OCI-LY7 (cell line): ENCODE measurements at places on chromosomes 1 and 21.
A peak's percentile ranks its signal among the peaks of the same experiment; 100 is the strongest.

- DNase-seq, result no peak
Measured at GRCh38 chr1:242239398-242239797, 240.5 kb upstream of the MAP1LC3C start.

GRCh38 chr1:111704776-111705175 is 34.4 kb downstream of the INKA2 start:
- no peak for DNase-seq

- no peak for DNase-seq
Measured at GRCh38 chr1:177884479-177885021, 85.3 kb downstream of the SEC16B start.

- no peak for DNase-seq
Measured at GRCh38 chr1:169361281-169361680, 6.3 kb downstream of the NME7 start.

DNA sequence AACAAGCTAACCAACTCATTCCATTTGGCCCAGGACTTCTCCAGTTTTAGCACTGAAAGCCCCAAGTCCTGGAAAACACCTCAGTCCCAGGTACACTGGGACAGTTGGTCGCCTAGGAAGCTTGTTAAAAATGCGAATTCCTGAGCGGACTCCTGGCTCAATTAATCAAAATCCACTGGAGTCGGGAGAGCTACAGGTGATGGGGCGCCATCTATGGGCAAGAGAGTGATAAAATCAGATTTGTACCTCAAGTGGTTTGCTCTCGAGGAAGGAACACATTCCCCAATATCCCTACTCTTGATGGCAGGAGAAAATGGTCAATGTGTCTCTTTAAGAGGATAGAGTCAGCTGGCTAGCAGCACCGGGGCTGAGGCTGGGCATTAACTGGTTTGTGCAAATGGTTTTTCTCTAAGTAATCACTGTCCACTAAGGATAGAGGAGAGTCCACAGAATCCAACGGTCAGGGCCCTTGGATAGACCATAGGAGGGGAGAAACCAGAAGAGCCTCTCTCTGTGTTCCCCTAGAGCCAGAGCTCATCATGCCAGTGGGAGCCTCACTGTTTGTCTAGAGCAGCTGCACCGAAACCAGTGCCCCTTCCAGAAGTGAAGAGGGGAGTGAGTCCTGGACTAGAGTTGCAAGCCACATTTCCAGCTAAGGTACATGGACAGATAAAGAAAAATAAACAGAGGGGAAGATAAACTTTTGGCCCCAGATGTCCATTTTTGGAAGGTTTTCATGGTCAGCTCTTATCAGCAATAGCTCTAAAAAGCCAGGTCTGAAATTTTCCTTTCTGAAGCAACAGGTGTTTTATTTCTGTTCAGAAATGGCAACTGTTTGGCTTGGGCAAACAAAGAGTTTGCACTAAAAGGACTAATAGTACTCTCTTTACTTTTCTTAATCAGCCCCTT is 148.5 kb downstream of the TENT5C start:
- DNase-seq, result peak; percentile 74

DNA sequence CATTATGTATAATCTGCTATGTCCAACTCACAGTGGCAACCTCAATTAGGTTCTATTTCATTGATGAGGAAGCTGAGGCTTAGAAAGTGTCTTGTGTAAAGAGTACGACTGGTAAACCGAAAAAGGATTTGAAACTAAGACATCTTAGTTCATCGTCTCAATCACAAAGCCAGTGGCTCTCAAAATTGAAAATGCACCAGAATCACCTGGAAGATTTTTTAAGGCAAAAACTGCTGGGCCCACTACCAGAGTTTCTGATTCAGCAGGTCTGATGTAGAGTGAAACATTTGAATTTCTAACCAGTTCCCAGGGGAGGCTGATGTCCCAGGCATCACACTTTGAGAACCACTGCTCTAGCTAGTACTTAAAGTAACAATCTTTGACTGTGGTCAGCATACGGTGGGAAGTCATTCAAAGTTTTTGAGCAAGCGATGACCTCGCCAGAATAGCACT is 5.2 kb upstream of the LRRC53 start:
- no peak for DNase-seq

DNA sequence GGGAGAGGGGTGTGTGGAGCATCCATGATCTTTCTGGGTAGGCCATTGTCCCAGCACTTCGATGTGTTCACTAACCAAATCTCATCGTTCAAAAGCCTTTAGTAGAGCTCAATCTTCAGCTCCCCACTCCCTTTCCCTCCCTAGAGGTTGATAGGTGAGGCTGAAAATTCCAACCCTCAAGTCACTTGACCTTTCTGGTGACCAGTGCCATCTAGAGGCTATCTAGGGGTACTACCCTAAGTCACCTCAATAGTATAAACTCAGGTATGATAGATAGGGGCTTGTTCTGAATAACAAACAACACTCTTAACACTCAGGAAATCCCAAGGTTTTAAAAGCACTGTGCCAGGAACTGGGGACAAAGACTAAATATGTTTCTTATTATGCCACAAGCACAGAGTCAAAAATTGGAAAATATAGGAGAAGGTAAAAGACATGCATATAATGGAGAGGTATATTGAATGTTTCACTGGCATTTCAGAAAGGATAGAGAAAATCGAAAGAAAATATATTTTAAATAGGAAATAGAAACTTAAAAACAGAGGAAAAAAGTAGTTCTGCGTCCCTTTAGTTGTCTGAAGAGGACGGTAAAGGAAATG is 42.9 kb upstream of the CD53 start:
- DNase-seq, result peak; percentile 80

- DNase-seq, result no peak
Measured at GRCh38 chr21:33128538-33128937, 58.6 kb downstream of the OLIG1 start.

DNA sequence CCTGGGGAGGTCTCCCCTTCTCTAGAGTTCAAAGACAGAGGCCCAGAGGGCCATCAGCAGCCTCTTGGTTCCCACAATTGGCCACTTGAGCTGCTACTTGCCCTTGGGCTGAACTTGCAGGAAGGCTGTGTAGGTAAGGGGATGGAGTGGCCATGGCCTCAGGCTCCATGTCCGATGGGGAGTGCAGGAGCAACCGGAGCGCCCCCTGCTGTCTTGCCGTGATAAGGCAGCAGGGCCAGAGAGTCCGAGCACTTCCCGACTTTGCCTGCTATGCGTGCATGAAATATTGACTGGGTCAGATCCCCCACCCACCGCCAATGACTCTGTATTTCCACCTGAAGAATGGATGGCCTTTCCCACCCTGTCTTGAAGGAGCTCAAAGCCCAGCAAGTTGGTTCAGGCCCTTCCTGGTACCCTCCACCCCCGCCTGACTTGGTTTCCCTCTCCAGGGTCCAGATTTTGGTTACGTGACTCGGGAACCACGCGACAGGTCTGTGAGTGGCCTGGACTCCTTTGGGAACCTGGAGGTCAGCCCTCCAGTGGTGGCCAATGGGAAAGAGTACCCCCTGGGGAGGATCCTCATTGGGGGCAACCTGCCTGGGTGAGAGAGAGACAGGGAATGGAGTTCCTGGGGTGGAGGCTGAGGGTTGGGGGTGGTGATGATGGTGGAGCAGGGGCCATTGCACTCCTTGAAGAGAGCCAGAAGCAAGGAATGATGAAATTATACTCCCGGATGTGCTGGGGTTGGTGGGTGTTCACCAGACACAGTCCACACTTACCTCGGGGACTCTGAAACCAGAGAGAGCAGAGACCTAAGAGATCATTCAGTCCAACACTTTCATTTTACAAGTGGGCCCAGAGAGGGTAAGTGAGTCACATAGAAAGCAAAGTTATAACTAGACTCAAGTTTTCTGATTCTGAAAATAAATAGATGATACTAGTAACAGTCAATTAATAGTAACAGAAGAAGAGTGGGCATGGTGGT is 25.6 kb downstream of the PADI3 start:
- peak; percentile 32 for DNase-seq

DNA sequence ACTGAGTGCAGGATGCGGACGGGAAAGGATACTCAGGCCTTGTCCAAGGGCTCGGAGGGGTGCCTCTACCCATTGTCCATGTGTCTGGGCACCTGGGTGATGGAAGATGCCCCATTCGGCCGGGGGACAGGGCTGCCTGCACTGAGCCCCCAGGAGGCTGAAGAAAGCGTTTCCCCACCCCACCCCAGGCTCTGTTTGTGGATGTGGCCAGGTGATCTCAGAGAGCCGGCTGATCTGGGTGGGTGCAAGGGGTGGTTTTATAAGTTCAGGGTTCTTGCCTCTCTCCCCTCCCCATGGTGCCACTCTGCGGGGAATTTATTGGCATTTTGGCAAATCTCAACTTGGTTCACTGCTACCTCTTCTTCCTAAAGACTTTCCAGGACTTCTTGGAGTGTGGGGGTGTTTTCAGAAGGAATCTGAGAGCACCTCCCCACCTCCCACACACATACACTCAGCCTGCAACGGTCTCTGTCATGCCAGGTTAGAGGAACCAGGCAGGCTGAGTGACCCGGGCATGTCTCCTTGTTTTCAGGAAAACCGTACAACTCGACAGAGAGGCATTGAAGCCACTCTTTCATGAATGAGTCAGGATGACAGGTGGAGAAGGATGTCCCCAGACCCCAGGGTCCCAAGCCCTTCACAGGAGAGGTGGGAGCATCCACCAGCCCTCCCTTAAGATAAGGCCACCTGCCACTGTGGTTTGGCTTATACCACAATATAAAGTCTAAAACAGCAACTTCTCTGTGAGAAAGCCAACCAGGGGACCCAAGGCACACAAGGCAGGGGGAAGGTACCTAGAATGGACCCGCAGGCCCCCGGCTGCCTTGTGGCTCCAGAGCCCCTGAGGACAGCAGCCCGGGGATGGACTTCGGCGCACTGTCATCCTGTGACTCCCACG is 174.9 kb downstream of the ETS2 start:
- DNase-seq, result no peak

GRCh38 chr1:15573477-15573876 is 11.4 kb downstream of the AGMAT start:
- no peak for DNase-seq

GRCh38 chr1:241401156-241401555 is 44.2 kb upstream of the RGS7 start:
- no peak for DNase-seq

- peak; percentile 76 for DNase-seq
Measured at GRCh38 chr1:212186427-212187207, 98.6 kb upstream of the PPP2R5A start.

DNA sequence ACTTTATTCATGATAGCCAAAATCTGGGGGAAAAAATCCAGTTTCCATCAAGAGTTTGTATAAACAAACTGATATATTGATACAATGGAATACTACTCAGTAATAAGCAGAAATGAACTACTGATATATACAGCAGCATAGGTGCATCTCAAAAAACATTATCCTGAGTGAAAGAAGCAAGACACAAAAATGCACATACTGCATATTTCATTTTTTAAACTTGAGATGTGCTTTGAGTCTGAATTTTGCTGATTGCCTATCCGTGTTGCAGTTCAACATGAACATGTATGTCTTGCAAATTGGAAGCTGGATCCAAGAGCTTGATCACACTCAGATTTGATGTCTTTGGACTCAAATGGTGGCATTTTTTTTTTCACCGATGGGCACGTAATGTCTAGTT is 132.4 kb downstream of the TSEN15 start:
- no peak for DNase-seq

DNA sequence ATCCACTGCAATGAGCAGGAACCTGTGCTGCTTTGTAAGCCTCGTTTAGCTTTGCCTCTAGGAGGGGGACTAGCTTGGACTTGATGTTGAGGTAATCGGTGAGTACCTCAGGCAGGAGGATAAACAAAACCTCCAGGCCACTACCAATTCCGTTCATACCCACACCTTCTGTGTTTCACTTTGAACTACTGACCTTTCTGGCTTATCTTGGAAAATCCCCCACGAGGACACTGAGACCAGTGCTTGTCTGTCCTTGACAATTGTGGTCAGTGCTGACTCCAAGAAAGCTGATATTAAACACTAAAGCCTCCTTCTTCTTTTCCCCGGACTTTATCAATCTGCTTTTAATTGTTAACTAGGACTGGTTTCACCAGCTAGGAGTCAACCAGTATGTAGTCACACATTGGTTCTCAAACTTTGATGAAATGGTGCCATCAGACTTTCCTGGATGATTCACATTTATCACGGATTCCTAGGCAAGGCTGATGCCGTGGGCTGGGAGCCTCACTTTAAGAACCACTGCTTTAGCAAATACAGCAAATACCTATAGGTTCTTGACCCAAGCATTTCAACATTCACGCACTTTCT is 52.7 kb downstream of the TGFB2 start:
- no peak for DNase-seq

DNA sequence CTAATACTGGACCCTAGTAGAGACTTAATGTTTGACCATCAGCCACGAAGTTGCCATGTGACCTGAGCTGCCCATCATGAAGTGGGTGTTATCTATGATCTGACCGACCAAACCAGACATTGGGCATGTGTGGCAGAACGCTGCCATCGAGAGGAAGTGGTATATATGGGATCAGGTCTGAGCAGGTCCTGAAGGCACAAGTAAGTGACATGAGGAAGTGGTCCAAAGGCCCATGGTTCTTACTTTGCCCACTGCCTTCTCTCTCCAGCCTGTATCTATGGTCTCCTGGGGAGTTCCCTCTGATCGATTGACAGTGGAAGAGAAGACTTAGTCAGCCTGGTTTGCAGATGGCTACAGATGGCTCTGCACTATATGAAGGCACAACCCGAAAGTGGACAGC is 7.9 kb downstream of the SPSB1 start:
- DNase-seq, result no peak

DNA sequence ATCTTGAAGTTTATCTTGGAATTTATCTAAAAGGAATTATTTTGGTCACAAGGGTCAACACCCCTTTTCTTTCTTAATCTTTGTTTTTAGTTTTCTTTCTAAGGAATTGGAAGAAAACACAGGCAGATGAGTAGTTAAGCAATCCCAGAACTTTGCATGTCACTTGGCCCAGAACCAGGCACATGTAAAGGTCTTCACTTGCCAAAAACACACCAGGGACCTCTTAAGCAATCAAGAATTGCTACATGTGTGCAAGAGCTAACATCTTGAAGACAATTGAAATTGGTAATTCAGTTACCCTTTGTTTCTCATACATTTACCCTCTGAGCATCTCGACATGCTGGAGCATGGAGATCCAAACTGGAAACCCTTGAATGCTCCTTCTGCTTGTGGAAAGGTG is 114.2 kb downstream of the ZC3H11B start:
- no peak for DNase-seq

- no peak for DNase-seq
Measured at GRCh38 chr1:210631399-210631798, 302.7 kb downstream of the HHAT start.

- peak; percentile 4 for DNase-seq
Measured at GRCh38 chr1:35062518-35063196, 16.5 kb upstream of the ZMYM1 start.

GRCh38 chr1:119720866-119721440 is 9.2 kb downstream of the PHGDH start:
- no peak for DNase-seq

DNA sequence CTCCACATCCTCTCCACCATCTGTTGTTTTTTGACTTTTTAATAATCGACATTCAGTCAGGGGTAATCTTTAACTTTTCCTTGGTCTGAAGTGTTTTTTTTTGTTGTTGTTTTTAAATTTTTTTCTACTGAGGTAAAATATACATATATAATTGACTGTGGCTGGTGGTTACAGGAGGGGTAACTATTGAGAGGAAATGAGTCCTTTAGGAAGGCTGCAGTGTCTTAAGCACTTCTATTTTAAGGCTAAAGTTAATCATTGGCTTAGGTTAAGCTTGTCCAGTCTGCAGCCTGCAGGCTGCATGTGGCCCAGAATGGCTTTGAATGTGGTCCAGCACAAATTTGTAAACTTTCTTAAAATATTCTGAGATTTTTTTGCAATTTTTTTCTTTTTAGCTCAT is 172.5 kb downstream of the CTH start:
- DNase-seq, result no peak
